ENCODE measurements at places on chromosomes 6 and 20.

GRCh38 chr6:133241901-133242636, 912 bp downstream of the EYA4 start:
- no peak for DNase-seq

- no peak for DNase-seq
Measured at GRCh38 chr20:23513164-23513563, 22.2 kb downstream of the CST8 start.

DNA sequence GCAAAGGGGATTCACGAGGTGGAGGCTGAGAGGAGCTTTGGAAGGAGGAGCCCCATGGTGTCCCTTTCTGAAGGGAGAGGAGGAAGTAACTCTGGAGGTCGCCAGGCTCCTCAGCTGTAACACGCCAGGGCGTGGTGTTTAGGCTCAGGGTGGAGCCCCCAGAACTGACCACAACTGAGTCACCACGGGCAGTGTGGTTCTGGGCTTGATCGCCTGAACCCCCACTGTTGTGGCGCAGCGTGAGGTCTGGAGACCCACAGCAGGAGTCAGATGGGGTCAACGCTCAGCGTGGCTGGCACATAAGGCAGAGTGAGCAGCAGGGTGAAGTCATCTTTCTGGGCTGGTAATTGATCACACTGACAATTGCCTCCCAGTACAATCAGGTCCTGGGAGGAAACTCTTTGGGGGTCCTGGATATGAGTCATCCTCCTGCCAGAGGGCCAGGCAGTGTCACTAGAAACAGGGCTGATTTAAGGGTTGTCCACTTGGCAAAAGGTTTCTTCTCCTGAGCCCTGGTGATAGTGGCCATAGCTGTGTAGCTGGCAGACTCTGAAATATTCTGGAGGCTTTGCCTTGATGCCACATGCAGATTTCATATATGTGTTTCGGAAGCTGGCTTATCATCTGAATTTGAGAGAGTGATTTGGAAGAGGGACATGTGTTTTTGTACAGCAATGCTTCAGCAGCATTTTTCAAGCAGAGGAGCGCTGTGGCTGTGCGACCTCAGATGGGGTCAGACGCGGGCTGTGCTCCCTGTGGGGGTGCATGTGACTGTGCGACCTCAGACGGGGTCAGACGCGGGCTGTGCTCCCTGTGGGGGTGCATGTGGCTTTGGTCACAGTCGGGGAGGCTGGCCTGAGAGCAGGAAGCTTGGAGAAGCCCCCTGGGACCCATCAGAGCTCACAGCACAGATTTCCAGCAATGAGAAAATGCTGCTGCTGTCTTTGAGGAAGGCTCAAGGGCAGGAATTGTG, 50.0 kb downstream of the SYNJ2 start:
- DNase-seq = peak; percentile 35

- no peak for DNase-seq
Measured at GRCh38 chr6:69719602-69720193, 77.1 kb downstream of the LMBRD1 start.

GRCh38 chr20:5080384-5080877, 39.3 kb downstream of the PCNA start:
- peak; percentile 78 for DNase-seq

- DNase-seq = peak; percentile 11
Measured at GRCh38 chr6:52647199-52647598, 23.7 kb upstream of the TMEM14A start.

- no peak for DNase-seq
Measured at GRCh38 chr6:17865243-17865642, 122.2 kb downstream of the KIF13A start.

DNA sequence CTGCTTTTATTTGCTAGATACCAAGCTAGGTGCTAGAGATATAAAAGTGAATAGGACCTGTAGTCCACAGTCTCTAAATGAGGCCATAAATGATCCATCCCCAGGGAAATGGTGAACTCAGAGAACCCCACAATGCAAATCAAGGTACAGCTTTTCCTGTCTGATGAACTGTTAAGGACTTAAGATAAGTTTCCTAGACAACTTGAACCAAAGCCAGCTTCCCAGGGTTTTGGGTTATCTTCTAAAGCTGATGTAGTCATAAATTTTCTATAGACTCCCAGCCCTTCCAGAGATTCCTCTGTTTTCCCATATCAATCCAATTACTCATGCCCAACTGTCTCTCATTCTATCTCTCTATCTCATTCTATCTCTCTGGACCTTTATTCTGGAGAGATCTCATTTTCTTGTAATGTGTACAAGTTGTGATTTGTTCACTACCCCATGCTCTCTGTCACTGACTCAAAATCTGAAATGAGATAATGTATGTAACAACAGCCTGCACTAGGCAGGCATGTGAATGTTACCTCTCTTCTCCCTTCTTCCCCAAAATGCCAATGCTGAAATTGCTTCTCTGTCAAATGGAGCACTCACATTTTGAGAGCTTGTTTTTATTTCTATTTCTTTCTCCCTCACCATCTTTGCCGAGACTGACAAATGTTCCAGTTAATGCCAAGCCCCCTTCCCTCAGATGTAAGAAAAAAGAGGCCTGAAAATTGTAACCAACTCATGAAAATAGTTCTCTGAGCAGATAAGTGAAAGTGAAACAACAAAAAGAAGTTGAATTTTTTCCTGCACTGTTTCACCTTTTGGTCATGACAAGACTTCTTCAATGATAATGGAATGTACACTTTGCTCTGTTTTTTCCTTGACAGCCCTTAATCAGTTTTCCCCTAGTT, 279.9 kb downstream of the SLC35F1 start:
- DNase-seq = no peak

DNA sequence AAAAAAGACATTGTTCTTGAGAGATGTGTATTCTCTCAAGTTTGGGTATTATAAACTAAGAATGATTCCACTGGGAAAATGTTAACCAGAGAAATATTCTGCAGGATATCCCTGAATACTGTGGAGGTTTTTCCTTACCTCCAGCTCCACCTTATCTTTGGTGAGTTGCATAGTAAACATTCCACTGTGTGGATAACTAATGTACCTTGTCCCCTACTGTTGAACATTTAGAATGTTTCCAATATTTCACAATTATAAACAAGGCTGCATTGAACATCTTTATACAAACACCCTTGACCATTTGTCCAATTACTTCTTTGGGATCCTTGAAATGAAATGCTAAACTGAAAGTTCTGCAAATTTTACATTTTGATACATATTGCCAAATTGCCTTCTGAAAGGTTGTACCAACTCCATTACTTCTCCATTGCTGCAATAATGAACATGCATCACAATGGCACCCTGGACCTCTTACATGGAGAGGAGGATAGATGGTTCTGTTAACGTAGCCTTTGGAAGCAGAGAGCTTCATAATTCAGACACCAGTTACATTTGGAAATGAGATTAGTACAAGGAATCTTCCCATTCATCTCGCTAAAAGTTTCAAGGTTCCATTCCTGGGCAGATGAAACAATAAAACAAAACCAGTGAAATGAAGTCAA, 35.0 kb upstream of the STK35 start:
- DNase-seq = no peak

GRCh38 chr6:40906759-40907158, 132.3 kb downstream of the UNC5CL start:
- no peak for DNase-seq

GRCh38 chr6:37987559-37987958, 168.0 kb downstream of the ZFAND3 start:
- DNase-seq = no peak

DNA sequence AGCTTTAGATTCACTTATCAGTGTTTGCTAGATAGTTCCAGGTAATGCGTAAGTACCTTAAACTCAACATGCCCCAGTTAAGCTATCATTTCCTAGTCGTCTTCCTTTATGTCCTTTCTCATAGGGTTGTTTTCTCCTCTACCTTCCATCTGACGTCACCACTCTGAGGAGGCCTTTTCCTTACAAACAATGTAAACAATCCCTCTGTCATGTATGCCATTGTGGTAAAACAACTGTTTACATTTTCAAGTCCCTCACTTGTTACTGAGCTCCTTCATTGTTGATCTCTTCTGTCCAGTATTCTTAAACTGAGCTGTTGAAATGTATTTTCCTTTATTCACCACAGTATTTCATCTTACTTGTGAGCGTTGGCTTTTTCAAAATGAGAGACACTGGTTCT, 45.4 kb upstream of the PLCG1 start:
- no peak for DNase-seq

Data from activated CD4-positive, alpha-beta T cell treated with anti-CD3 and anti-CD28 coated beads, Interleukin-2, amount 50 U/mL, for 16 hours (primary cell).